Stimulated activated CD4-positive, alpha-beta T cell treated with anti-CD3 and anti-CD28 coated beads, TNF-alpha, amount 100 ng/mL, for 1 hour (primary cell): ENCODE measurements at places on chromosomes 11 and 22.

GRCh38 chr11:134119094-134119493, 50.2 kb downstream of the JAM3 start:
- DNase-seq = no peak

GRCh38 chr11:86245369-86246292, 1.1 kb downstream of the EED start:
- no peak for DNase-seq

- DNase-seq = no peak
Measured at GRCh38 chr11:27385245-27385644, 22.2 kb upstream of the CCDC34 start.

- DNase-seq = no peak
Measured at GRCh38 chr11:86769219-86769618, 31.1 kb upstream of the PRSS23 start.

DNA sequence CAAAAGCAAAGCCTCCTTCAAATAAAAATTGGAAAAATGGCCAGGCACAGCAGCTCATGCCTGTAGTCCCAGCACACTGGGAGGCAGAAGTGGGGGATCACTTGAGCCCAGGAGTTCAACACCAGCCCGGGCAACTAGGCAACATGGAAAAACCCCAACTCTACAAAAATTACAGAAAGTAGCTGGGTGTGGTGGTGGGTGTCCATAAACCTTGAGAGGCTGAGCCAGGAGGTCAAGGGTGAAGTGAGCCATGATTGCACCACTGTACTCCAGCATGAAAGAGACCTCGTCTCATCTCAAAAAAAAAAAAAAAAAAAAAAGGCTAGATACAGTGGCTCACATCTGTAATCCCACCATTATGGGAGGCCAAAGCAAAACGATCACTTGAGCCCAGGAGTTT, 22.3 kb downstream of the DDX6 start:
- DNase-seq = no peak
